GDM1 (cell line): ENCODE measurements at places on chromosomes 13 and 19.
A peak's percentile ranks its signal among the peaks of the same experiment; 100 is the strongest.

DNA sequence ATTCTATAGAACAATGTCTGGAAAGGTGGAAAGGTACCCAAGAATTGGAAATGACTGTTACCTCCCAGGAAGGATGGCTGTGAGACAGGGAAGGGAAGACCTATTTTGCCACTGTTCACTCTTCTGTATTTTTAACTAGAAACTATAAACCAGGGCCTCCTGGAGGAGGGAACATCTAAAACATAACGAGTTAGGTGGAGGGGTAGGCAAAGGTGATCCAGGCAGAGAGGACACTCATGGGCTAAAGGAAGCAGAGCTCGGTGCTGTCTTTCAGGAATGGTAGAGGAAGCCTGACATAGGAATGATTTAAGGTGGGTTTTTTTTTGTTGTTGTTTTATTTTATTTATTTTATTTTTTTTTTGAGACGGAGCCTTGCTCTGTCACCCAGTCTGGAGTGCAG, 5.8 kb downstream of the EIF3K start:
- no peak for DNase-seq

DNA sequence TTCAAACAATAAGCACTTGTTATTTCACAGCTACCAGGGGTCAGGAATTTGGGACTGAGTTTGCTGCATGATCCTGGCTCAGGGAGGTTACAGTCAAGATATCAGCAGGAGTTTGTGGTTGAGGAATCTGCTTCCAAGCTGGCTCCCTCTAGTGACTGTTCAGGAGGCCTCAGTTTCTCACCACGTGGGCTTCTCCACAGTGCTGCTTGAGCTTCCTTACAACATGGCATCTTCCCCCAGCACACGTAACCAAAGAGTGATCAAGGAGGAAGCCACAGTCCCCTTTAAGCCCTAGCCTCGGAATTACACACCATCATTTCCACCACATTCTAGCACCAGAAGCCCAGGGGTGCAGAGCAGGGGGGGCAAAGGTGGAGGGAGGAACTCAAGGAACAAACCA, 28.8 kb downstream of the CELF5 start:
- no peak for DNase-seq

DNA sequence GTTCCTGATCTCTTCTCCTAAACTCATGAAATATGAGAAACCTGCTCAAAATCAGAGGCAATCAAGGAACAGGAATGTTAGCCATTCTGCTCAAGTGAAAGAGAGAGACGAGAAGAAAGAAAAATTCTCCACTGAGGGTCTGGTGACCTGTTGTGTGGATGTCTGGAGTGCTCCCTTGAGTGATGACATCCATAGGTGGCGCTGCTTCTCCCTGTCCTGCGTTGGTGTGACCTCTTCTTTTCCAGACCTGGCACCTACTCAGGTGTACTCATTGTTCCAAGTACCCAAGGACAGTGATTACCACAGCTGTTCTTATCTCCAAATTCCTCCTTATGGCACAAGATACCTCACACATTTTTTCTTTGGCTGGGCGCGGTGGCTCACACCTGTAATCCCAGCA, 4.0 kb downstream of the ZNF223 start:
- no peak for DNase-seq

- DNase-seq = peak; percentile 6
Observed at GRCh38 chr13:50309882-50310594, 294.8 kb downstream of the KCNRG start.

DNA sequence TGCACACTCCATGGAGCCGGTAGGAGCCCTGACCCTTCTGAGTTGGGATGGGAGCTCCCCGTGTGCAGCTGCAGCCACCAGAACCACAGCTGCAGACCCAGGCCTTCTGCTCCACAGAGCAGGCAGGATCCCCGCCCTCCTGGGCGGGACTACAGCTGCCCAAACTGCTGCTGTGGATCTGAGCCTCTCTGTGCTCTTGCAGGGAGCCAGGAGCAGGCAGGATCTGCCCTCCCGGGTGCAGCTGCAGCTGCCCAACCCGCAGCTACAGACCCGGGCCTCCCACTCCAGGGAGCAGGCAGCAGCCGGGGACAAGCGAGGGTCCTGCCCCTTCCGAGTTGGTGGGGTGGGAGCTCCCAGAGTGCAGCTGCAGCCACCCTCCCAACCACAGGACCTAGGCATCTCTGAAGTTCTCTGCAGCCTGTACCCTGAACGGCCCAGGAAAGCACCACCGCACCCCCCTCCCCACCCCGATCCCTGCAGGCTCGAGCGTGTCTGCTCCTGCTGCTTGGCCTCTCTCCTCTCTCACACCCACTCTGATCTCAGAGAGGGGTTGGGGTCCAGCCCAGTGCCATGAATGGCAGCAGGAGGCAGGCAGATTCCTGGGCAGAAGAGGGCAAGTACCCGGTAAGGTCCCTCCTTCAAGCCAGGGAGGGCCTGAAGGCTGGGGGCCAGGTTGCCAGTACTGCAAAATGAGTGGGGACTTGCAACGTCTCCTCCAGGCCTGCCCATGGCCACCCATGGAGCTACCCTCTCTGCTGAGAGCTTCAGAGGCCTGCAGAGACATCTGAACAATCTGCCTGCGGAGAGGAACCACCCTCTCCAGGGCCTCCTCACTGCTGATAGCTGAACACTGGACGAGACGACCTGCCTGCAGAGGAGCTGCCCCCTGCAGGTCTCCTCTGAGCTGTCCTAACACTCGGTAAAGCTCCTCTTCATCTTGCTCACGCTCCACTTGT, 16.4 kb upstream of the EMP3 start:
- DNase-seq = no peak

GRCh38 chr19:13097033-13097462, 5.6 kb downstream of the LYL1 start:
- no peak for DNase-seq

- no peak for DNase-seq
Observed at GRCh38 chr13:40563350-40564125, 102.9 kb downstream of the FOXO1 start.

- no peak for DNase-seq
Observed at GRCh38 chr13:78618411-78618810, 15.1 kb upstream of the POU4F1 start.

DNA sequence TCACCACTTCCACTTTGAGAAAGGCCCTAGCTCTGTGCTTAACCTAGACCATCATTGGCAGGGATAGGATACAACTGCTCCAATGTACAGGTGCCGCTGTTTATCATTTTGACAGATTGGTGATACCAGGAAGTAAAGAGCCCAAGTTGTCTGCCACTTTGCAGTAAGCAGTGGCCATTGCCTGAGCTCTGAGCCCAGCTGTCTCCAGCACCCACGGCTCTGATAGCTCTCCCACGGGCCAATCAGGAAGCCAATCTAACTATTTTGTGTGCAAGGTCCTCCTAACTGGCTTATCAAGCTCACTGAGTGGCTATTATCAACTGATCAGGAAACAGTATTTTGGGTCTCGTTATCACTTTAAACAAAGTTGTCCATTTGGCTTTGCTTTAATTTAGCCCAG, 181.1 kb downstream of the DCT start:
- DNase-seq = no peak

DNA sequence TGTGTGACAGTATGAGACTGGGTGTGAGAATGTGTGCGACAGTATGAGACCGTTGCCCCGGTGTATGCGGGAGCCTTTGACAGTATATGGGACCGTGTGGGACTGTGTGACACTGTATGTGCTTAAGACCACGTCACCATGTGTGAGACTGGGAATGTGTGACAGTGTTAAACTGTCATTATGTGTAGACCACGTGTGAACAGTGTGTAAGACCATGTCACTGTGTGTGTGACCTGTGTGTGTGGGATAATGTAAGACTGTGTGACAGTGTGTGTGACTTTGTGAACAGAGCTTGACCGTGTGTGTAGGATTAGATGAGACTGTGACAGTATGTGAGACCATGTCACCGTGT, 549 bp downstream of the ZNF583 start:
- no peak for DNase-seq

DNA sequence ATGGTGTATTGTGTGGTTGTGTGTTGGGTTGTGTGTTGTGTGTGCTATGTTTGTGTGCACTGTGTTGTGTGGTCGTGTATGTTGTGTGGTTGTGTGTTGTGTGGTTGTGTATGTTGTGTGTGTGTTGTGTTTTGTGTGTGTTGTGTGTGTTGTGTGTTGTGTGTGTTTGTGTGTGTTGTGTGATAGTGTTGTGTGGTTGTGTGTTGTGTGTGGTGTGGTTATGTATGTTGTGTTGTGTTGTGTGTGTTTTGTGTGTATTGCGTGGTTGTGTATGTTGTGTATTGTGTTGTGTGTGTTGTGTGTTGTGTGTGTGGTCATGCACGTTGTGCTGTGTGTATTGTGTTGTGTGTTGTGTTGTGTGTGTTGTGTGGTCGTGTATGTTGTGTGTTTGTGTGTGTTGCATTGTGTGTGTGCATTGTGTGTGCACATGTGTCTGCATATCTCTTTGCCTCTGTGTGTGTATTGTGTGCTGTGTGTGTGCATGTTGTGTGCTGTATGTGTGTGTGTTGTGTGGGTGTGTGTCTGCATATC, 2.9 kb downstream of the C3 start:
- DNase-seq = no peak

DNA sequence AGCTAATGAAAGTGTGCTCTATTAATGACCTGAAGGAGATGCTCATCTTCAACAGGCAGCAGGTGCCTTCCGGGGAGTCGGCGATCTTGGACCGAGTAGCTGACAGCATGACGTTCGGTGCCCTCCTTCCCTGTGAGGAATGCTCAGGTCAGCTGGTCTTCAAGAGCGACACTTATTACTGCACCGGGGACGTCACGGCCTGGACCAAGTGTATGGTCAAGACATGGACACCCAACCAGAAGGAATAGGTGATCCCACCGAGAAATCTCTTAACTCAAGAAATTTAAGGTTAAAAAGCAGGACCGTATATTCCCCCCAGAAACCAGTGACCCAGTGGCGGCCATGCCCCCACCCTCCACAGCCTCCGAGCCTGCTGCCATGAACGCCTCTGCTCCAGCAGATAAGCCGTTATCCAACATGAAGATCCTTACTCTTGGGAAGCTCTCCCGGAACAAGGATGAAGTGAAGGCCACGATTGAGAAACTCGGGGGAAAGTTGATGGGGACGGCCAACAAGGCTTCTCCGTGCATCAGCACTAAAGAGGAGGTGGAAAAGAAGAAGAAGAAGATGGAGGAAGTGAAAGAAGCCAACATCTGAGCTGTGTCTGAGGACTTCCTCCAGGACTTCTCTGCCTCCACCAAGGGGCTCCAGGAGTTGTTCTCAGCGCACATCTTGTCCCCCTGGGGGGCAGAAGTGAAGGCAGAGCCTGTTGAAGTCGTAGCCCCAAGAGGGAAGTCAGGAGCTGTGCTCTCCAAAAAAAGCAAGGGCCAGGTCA, 22.8 kb upstream of the ANKRD10 start:
- DNase-seq = no peak
